CD14-positive monocyte (primary cell): ENCODE measurements at places on chromosomes 4 and X. TPM values are rescaled to one million over a fixed set of nuclear protein-coding genes. Genes with fewer than 3 reads are reported as not detected.

The CXCL3 gene
- 2.5 and 3.7 TPM in 2 replicates for polyA plus RNA-seq

The DBET gene
- not detected in 2 replicates for polyA plus RNA-seq

The GPM6B gene
- not detected in 2 replicates for polyA plus RNA-seq

The DUX4 gene
- not detected for polyA plus RNA-seq

The ODAM gene
- polyA plus RNA-seq, result not detected

The NSDHL gene
- polyA plus RNA-seq, result 21.3 TPM

The SMIM10L2A gene
- polyA plus RNA-seq, result not detected

The TCEANC gene
- polyA plus RNA-seq, result 0.75 and 2.8 TPM in 2 replicates

The SPANXN4 gene
- polyA plus RNA-seq, result not detected in 2 replicates

The S100G gene
- not detected for polyA plus RNA-seq

The ANXA3 gene
- 0.31 TPM in 1 of 2 replicates, not detected in the other for polyA plus RNA-seq

The IL1RAPL1 gene
- polyA plus RNA-seq, result not detected

The ETDA gene
- not detected for polyA plus RNA-seq

The RAPGEF2 gene
- 2.0 TPM for polyA plus RNA-seq

The EREG gene
- polyA plus RNA-seq, result 2.7 TPM

The LIN54 gene
- polyA plus RNA-seq, result 2.7 and 3.7 TPM in 2 replicates

The FGF13 gene
- not detected in 2 replicates for polyA plus RNA-seq

The CT45A10 gene
- polyA plus RNA-seq, result not detected

The AMER1 gene
- polyA plus RNA-seq, result 0.03 TPM

The NDST3 gene
- polyA plus RNA-seq, result not detected

The NKAP gene
- 2.0 TPM for polyA plus RNA-seq

The CT45A7 gene
- not detected in 2 replicates for polyA plus RNA-seq

The SRPX gene
- polyA plus RNA-seq, result not detected in 2 replicates

The GLRA2 gene
- not detected for polyA plus RNA-seq

The GC gene
- not detected in 2 replicates for polyA plus RNA-seq

The HSFX3 gene
- not detected in 2 replicates for polyA plus RNA-seq
